Testis (tissue), 5 donors: ENCODE measurements at places on chromosomes 5 and 9.

DNA sequence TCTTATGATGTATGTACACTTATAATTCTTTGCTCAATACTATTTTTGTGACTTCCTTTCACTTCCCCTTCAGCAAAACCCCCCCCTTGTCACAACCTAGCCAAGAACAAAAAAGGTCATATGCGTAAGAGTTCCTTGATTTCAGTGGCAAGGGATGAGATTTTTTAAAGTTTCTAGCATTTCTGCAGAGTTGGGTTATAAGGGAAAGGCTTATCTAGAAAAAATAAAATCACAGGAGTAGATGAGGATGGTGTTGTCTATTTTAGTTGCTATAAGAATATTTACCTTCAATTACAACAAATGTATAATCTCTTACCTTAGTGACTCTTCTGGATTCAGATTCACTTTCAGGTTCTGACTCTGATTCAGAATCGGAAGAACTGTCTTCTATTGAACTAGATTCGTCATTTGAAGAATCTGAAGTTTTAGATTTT, 184.6 kb downstream of the AP3B1 start:
- DNase-seq, result no peak

DNA sequence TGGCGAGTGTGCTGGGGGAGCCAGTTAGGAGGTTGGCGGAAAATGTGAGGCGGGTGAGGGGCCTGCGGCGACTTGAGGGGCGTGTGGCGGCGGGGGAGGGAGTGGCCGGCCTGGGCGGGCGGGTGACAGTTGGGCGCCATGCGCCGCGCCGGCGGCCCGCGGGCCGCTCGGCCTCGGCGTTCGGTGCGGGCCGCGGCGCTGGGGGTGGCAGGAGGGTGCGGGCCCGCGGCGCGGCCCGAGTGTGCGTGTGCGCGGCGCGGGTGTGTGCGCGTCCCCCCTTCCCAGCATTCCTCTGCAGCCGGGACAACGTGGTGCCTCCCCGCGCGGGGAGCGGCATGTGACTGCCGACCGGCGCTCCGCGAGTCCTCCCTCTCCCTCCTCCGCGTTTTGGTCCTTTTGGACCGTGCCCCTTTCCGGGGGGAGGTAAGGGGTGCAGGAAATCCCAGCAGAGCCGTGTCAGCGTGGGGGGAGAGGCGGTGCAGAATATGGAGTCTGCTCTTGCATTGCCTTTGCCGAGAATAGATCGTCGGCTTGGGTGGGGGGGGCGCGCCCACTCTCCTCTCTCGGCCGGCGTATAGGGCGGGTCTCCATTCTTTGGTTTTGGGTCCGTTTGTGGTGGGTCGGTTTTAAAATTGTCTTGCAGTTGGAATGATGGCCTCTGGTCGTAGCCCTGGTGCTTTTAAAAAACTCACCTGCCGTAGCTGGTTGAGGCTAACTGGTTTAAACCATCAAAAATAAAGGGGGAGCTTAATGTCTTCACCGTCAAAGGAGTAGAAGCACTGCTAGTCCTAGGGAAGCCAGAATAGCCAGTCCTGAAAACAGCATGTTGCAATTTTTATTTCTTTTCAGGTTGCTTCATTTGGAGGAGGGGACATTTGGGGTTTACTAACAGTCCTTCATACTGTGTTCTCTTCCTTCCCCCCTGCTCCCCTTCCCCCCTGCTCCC, 2.0 kb downstream of the LARP1 start:
- DNase-seq, result peak; percentile 70

DNA sequence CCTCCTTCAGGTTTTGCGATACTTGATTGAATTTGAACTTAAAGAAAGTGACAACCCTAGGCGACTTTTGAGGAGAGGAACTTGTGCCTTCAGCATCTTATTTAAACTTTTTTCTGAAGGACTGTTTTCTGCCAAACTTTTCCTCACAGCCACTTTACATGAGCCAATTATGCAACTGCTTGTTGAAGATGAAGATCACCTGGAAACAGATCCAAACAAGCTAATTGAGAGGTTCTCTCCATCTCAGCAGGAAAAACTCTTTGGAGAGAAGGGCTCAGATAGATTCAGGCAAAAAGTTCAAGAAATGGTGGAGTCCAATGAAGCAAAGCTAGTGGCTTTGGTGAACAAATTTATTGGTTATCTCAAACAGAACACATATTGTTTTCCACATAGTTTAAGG, 40.6 kb downstream of the GAPVD1 start:
- no peak for DNase-seq

GRCh38 chr5:90287036-90287435, 122.5 kb downstream of the CETN3 start:
- DNase-seq, result no peak

- no peak for DNase-seq
These were observed 67.5 kb upstream of the IRX2 start for GRCh38 chr5:2818936-2819335.

DNA sequence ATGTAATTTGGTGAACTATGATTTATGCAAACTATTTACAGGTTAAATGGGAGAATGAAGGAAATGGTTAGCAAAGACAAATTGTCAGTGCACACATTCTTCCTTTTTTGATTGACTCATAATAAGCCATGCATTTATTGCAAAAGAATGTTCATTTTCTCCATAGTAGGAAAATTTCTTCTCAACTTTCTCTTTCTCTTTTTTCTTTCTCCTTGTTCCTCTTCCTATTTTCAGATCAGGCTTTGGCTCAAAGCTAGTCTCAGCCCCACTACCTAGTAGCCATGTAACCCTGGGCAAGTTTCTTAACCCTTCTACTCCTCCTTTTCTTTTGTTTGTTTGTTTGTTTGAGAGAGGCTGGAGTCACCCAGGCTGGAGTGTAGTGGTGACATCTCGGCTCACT, 156.6 kb downstream of the PIK3R1 start:
- no peak for DNase-seq

DNA sequence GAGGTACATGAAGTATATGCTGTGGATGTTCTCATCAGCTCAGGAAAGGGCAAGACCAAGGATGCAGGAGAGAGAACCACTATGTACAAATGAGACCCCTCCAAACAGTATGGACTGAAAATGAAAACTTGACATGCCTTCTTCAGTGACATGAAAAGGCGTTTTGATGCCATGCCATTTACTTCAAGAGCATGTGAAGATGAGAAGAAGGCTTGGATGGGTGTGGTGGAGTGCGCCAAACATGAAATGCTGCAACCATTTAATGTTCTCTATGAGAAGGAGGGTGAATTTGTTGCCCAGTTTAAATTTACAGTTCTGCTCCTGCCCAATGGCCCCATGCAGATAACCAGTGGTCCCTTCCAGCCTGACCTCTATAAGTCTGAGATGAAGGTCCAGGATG, 47.7 kb downstream of the SEMA4D start:
- DNase-seq, result no peak

GRCh38 chr9:135520916-135521607, at the start of gene LCN1:
Gene LCN1 (plus strand): TSS chr9:135521440. CDS start chr9:135521498, 58 bp downstream.
- no peak for DNase-seq

DNA sequence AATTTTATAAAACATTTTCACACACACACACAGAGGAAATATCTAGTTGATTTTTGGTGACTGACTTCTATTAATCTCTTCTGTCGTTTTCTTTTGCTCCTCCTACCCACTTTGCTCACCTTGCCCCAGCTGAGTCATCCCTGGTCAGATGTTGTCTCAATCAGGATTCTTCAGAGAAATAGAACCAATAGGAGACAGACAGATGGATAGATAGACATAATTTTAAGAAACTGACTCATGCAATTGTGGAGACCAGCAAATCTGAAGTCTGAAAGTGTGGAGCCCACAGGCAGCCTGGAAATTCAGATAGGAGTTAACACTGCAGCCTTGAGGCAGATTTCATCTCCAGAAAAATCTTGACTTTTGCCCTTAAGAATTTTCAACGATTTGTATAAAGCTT, 37.0 kb upstream of the PIK3R1 start:
- DNase-seq, result no peak

- no peak for DNase-seq
These were observed 53.7 kb downstream of the SPATA31C2 start for GRCh38 chr9:88084357-88085183.

DNA sequence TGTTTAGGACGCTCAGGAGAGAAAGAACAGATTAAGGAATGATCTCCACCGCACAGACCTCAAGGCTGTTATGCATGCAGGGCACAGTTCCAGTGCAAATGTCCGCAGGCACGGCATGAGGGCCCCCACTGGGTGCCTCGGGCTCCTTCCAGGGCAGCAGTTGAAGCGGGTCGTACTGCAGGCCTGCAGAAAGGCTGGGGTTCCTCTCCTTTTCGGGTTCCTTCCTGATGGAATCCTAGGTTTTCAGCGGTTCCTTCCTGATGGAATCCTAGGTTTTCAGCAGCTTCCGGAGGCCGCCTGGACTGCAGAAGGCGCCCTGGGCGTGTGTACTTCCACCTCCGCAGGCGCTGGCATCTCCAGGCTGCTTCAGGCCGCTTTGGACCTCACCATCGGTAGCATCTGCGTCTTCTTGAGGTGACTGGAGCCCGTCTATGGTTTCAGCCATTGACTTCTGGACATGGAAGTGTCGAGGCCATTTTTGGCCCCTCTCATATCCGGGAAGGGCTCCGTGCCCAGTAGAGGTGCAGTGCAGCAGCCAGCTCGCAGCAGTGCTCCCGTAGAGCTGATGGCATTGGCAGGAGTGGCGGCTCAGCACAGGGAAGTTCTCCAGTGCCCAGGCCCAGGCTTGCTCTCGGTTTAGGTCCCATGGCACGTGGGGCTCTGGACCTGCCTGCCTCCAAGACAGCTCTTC, 5.6 kb upstream of the MGAT4B start:
- no peak for DNase-seq

GRCh38 chr5:171999877-172000276, 6.6 kb downstream of the FBXW11 start:
- no peak for DNase-seq
